B cell (primary cell): ENCODE measurements at places on chromosomes 16 and 17.

GRCh38 chr17:67223924-67224323 is 21.1 kb downstream of the HELZ start:
- no peak for DNase-seq

- DNase-seq = peak; percentile 64
Measured at GRCh38 chr16:17474572-17474971, 3.8 kb upstream of the XYLT1 start.

DNA sequence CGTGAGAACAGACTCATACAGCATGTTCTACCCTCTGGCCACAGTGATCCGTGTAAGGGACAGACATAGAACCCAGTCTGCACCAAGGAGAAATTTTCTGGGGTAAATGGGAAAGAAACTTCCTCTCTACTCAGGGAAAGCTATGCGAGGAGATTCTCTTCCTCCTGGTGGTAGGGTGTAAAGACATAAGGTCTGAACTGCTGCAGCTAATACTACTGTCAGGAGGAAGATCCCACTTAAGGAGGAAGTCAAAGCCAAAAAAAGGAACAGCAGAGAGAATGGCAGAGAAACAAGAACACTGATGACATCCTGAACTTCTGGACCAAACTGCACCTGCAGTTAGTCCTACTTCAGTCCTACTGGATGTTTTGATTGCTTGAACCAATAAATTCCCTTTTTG is 7.1 kb upstream of the TM4SF5 start:
- DNase-seq = no peak

DNA sequence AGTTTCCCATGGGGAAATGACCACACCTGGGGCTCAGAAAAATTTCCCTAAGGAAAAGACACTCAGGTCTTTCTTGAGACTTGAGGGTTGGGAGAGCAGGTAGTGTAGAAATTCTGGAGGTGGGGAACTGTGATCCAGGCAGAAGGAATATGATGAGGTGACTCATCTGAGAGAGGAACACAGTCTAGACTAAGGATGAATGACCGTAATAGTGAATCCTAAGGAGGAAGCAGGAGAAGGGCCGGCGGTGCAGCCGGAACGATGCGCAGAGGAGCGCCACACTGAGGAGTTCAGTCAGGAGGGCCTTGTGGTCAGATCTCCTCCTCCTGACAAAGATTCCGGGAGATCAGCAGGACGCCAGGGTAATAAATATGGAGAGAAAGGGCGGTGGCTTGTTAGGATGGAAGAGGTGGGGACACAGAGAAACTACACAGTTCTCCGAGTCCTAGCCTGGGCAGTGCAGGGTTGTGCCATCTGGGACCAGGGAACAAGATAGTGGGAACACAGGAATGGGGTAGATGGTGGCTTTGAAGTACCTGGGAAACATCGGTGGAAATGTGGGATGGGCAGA is 135.6 kb downstream of the PARN start:
- DNase-seq = no peak

DNA sequence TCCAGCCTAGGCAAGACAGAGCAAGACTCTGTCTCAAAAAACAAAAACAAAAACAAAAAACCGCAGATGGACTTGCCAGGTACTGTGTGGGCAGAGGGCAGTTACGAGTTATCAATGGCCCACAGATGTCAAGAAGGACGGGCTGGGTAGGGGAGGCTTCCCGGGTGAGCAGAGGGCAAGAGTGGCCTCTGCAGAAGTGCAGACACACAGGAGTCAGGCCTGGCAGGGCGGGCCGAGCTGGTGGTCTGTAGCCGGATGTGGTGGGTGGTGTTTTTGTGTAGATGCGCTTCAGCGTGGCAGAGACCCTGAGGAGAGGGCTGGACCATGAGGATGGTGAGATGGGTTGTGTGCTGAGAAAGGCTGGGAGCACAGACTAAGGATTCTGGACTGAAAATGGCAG is 44.9 kb upstream of the KDM6B start:
- no peak for DNase-seq

DNA sequence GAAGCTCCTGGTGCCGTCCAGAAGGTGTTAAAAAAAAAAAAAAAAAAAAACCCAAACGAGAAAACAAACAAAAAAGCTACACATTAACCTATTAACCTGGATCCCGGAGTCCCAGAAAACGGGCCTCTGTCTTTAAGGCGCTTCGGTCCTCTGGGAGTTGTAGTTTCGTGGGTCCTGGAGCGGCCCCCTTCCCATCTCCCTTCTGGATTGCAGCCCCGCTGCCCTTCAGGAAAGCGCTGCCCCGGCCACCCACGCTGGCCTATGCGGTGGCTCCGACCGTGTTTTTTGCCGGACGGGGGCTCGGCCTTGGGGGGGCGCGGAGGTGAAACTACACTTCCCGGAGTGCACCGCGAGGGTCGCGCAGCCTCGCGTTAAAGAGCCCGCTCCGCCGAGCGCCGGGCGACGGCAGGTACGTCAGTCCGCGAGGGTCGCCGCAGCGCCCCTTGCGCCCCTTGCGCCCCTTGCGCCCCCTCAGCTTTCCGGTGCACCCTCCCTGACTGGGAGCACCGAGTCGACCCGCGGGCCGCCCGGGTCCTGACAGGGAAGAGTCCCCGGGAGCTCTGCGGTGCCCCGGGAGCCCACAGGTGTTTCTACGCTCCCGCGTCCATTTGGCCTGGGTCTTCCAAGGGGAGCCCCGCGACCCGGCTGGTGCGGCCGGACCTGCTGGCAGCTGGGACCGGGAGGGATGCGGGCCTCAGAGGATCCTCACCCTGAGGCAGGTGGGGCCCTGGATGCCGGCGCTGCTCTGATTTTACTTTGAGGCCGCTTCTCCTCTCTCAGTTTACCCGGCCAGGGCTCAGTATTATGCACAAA is at the start of gene FCSK:
FCSK (plus strand) TSS at position 374 of the 813 bp plus-strand sequence. CDS start 8,596 bp downstream, outside the sequence.
- DNase-seq = peak; percentile 91

- no peak for DNase-seq
Measured at GRCh38 chr17:47604598-47604927, 45.2 kb upstream of the KPNB1 start.

GRCh38 chr16:24685539-24686432 is 43.7 kb upstream of the TNRC6A start:
- no peak for DNase-seq

- DNase-seq = no peak
Measured at GRCh38 chr17:497241-498034, 144.8 kb upstream of the RPH3AL start.

GRCh38 chr17:17314501-17315071 is 11.4 kb downstream of the NT5M start:
- DNase-seq = no peak

DNA sequence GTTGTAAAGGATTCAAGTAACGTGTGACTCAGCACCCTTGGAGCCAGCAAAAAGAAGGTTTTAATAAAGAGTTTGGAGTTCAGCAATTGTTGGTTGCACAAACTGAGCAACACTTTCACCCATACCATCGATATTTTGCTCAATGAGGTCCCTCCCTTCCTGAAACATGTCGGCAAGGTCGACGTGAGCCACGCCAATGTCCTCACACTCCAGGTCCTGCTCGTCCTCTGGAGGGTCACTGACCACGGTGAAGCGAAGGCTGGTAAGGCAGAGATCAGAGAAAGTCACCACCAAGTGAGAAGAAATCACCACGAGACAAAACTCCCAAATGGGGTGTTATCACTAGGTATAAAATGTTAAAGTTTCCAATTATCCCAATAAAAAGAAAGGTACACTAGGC is 98.3 kb downstream of the RPGRIP1L start:
- DNase-seq = no peak

DNA sequence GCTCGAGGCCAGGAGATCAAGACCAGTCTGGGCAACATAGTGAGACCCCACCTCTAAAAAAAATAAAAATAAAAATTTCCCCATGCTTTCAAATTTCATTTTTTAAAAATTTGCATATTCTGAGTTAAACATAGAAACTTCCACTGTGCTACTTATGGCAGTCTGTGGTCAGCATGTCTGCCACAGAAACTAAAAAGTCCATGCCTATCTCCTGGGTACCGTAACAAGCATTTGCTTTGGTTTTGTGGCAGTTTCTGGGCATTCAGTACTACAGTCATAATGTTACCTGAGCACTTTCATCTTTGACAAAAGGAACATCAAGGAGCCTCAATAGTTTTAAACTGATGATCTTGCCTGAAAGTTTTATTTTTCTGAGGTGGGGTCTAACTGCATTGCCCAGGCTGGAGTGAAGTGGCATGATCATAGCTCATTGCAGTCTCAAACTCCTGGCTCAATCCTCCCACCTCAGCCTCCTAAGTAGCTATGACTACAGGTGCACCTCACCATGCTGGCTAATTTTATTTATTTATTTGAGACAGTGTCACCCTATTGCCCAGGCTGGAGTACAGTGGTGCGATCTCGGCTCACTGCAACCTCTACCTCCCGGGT is 13.2 kb upstream of the ITGA2B start:
- no peak for DNase-seq

DNA sequence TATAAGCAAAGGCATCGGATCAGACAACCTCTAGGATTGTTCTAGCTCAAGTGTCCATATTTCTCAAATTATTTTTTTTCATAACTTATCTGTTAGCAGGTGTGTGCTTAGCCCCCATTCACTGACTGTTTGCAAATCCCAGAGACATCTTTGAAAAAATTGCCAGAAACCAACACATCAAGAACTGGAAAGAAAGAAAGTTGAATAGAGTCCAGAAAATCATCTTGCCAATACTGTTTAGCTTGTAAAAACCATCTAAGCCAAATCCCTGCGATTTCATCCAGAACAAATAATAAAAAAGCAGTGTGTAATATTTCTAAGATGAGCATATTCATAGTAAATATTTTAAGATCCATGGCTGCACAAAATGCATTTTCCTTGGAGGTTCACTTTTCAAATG is 64.5 kb downstream of the WSCD1 start:
- DNase-seq = no peak

- no peak for DNase-seq
Measured at GRCh38 chr16:1308036-1308976, 1.1 kb upstream of the UBE2I start.

- DNase-seq = peak; percentile 89
Measured at GRCh38 chr17:7552621-7553051, 3.8 kb downstream of the TNFSF12 start.

GRCh38 chr16:12403746-12404658 is 399.7 kb downstream of the CPPED1 start:
- no peak for DNase-seq

DNA sequence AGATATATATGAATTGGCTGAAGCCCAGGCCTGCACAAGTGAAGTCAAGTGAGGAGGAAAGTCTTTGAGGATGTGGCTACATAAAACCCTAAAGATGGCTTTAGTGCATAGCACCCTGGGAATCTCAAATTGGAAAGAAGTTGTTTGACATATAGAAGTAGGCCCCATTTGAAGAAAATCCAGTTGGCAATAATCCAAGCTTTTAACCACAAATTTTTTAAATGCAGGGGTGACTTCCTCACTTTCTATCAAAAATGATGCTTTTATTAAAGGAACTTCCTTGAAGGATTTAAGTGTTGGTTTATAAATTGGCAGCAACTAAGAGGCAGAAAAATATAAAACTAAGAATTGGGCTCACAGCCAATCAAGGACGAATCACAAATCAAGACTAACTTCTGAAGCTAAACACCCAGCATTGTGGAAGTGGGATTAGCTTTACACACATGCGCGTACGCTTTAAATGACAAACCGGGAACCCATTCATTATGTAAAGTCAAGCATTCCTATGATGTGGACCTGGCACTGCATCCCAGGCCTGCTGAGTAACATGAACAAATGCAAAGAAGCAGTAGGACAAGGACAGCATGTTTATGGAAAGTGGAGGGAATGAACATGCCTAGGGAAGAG is 63.3 kb downstream of the NOG start:
- no peak for DNase-seq

DNA sequence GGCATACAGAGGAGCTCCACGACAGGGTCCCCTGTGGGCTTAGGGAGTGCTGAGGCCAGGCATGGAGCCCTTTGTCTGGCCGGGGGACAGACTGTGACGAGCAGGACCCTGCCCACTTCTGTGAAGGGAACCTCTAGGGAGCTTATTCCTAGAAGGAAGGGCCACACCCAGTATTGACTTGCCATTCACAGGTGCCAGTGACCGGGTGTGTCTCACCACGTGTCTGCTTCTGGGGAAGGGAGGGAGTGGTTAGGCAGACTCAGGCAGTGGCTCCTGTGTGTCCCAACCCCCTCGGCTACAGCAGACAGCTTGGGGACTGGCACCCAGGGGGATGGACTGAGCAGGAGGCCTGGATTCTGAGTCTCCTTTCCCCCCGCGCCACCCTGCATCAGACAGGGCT is 57.2 kb downstream of the SOCS1 start:
- no peak for DNase-seq
